ENCODE measurements at places on chromosomes 5 and 9.

DNA sequence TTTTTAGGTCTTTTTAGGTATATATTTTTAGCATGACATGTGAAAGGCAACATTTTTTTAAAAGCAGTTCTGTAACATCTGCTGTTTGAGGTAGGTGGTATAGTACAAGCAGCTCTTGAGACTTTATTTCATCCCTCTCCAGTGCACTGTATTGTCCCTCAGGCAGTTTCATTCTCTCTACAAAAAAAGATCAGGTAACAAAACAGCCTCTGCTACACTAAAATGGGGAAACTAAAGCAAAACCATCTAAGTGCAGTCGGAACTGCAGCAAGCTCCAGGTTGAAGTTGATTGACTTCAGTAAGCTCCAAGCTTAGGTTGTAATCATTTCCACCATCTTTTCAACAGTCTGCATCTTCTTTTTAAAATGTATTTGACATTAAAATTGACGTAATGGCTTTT is 195.6 kb downstream of the DEPDC1B start:
- DNase-seq = no peak

GRCh38 chr5:145473042-145473642 is 362.0 kb downstream of the PRELID2 start:
- no peak for DNase-seq

GRCh38 chr9:100472788-100473275 is at the start of gene TMEFF1:
TSS of gene TMEFF1 (plus strand) at chr9:100473149. CDS start at chr9:100473545, 396 bp downstream.
- no peak for DNase-seq

DNA sequence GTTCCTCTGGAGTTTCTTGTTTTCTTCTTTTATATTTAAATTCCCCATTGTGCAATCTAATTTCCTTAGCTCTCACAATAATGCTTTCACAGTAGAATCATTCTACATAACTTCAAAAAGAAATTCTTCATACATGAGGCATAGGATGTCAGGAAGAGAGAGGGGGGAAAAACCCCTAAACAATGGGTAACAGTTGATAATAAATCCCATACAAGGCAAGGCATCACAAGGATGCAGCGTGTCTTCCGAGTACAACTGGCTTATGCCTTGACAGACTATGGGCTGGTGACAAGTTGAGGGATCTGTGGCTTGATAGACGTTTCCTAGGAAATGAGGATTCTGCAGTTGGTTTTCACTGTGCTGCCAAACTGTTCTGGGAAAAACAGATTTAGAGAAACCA is 247.4 kb downstream of the ARL15 start:
- DNase-seq = no peak

DNA sequence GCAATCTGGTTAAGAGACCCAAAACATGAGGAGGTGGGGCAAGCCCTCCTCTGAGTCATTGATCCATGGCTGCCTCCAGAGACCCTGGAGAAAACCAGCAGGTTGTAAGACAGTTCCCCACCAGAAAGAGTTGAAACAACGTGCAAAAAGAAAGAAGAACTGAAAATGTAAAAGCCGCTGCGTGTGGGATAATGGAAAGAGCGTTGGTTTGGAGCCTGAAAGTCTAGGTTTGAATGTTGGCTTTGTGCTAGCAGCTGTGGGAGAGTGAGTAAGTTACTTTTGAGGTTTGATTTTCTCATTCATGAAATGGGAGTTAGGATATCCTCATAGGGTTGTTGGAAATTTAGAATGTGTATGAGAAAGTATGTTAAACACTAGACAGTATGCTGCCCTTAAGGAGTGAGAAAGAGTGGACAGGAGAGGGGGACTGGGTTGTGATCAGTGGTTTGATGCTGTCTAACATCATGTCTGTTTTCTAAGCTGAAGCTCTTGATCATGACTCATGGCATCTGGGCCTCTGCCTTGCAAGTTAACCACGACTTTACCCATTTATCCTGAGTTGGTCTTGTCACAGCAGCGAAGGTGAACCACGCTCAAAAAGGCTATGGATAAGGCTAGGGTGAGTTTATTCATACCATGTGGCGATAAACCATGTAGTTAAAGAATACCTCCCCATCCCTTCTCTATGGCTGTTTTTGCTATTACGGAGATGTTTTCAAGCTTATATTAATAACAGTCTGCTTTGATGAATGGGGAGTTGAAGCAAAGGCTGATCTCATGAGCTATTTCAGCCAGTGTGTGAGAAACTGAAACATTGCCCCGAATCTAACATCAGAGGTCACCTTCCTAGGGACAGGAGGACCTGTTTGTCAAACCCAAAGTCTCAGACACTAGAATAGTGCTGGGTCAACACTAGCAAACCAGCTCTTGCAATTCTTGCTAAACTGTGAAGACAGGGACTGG is 41.3 kb downstream of the ZNF366 start:
- no peak for DNase-seq

DNA sequence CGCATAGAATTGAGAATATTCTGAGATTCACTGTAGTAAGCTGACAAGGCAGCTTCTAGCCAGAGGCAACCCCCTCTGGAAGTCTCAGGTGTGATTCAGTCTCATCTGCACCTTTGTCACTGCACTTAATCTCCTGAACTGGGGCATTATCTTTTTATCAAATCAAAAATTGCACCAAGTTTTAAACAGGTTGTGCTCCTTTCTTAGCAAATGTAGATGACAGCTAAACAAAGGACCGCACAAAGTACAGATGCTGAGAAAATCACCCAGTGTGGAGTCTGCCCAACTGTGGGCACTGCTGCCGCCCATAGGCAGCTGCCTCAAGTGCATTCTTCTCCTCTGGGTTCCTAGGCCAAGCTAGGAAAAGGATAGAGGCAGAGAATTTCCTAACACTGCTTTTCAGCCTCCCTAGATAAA is 51.1 kb downstream of the STARD4 start:
- no peak for DNase-seq

DNA sequence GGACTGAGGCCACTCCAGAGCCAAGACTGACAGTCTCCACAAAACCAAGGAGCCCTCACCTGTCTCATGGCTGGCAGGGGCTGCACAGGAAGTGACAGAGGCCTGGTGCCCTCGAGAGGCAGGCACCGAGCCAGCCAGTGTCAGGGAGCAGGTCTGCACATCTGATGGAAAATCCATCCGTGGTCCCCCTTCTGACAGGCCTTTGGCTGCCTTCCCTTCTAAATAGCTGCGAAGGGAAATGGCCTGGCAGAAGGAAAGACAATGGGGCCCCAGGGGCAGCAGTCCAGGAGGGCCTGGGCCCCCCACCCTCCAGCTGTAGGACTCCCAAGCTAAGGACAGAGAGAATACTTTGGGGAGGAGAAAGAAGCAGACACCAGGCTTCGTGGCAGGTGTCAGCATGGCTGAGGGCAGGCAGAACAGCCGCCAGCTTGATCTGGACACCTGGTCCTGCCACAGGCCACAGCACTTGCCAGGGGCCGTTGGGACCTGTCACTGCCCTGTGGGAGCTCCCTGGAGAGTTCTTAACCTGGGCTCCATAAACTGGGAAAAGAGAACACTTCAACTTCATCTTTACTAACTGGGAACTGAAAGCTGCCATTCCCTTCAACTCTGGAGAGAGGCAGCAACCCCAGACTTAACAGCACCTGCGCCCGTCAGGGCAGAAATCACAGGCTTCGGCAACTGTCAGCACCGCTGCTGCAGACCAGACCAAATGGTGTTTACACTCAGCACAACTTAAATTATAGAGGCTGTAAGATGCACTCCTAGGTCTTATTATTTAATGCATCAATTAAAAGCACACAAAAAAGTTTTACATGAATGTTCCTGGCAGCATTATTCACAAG is 22.0 kb downstream of the ADAMTS2 start:
- DNase-seq = no peak

GRCh38 chr9:134284273-134284672 is 42.0 kb upstream of the RXRA start:
- DNase-seq = no peak

- DNase-seq = no peak
Measured at GRCh38 chr5:151071848-151072629, 8.8 kb downstream of the TNIP1 start.

All from stimulated activated CD8-positive, alpha-beta memory T cell treated with anti-CD3 and anti-CD28 coated beads, Interleukin-12 subunit alpha, Interleukin-12 subunit beta, amount 100 ng/mL, for 1 hour (primary cell).